OCI-LY7 (cell line): ENCODE measurements at places on chromosomes 2 and 18. TPM values are rescaled to one million over a fixed set of nuclear protein-coding genes. Genes with fewer than 3 reads are reported as not detected.

The EHD3 gene
- total RNA-seq: 2.5 and 3.4 TPM in 2 replicates

The FHL2 gene
- total RNA-seq: 0.26 TPM in 1 of 2 replicates, not detected in the other

The NIFK gene
- total RNA-seq: 100 and 107 TPM in 2 replicates

The AQP12B gene
- not detected in 2 replicates for total RNA-seq

The SCTR gene
- total RNA-seq: not detected in 2 replicates

The LRP1B gene
- not detected in 2 replicates for total RNA-seq

The GNAL gene
- total RNA-seq: 0.25 and 0.28 TPM in 2 replicates

The STARD7 gene
- total RNA-seq: 186 and 206 TPM in 2 replicates

The SLC9A4 gene
- 0.10 and 0.22 TPM in 2 replicates for total RNA-seq

The CHRNA1 gene
- total RNA-seq: not detected in 2 replicates

The WNT6 gene
- 0.74 and 1.8 TPM in 2 replicates for total RNA-seq

The EPB41L3 gene
- not detected in 2 replicates for total RNA-seq

The DSG2 gene
- not detected in 2 replicates for total RNA-seq

The GRHL1 gene
- total RNA-seq: 1.2 and 2.5 TPM in 2 replicates

The COBLL1 gene
- 40.3 and 40.7 TPM in 2 replicates for total RNA-seq

The MLPH gene
- not detected in 2 replicates for total RNA-seq

The TMEM37 gene
- not detected in 2 replicates for total RNA-seq

The HOXD12 gene
- total RNA-seq: 0.25 TPM in 1 of 2 replicates, not detected in the other

The AAK1 gene
- total RNA-seq: 8.3 and 8.7 TPM in 2 replicates

The TCF23 gene
- 0.25 TPM in 1 of 2 replicates, not detected in the other for total RNA-seq

The MC4R gene
- not detected in 2 replicates for total RNA-seq

The SH3YL1 gene
- 21.3 and 26.6 TPM in 2 replicates for total RNA-seq

The BOK gene
- total RNA-seq: not detected in 2 replicates

The CD8B gene
- not detected in 2 replicates for total RNA-seq

The CXCR1 gene
- total RNA-seq: not detected in 2 replicates

The SMC6 gene
- 62.4 and 70.7 TPM in 2 replicates for total RNA-seq

The SERPINB7 gene
- total RNA-seq: not detected in 2 replicates

The DLX1 gene
- not detected in 2 replicates for total RNA-seq

The CDH2 gene
- not detected in 2 replicates for total RNA-seq

The POTEI gene
- total RNA-seq: 0.26 and 0.44 TPM in 2 replicates

The MYL12A gene
- 301 TPM in 2 replicates for total RNA-seq
